Cerebellar nuclear complex (tissue), 1 donor: ENCODE measurements at places on chromosomes 5 and 9.

DNA sequence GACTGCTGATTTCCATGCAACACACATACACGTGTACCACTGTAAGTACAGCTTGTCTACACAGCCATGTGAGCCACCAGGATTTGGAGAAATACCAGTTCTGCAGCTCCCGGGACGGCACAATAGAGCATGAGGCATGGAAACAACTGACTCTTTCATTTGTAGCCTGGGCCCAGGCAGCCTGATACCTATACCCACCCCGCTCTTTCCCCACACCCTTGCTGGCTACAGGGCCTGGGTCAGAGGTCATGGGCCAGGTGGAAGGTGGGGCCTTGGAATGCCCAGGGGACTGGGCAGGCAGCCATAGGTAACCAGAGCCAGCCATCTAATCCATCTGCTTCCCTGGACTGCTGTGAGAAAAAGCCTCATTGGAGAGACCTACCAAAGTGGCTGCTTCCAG lies 39.0 kb upstream of the ZSWIM6 start:
- no peak for DNase-seq

DNA sequence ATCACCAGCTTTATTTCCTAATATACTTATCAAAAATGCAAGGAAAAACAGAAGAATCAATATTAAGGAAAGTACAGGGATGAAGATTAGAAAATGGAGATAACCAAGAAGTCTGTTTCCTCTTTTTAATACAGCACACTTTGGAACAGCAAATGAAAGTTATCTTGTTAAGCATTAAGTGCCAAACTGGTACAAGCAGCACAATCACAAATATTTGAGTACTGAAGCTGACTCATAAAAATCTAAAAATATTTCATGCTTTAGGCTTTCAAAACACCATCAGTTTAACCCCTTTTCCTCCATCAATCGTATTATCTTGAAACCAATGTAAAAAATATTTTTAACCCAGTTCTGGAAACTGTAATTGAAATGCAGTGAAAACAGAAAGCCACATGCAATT lies 2.7 kb downstream of the FBXW11 start:
- DNase-seq, result no peak

DNA sequence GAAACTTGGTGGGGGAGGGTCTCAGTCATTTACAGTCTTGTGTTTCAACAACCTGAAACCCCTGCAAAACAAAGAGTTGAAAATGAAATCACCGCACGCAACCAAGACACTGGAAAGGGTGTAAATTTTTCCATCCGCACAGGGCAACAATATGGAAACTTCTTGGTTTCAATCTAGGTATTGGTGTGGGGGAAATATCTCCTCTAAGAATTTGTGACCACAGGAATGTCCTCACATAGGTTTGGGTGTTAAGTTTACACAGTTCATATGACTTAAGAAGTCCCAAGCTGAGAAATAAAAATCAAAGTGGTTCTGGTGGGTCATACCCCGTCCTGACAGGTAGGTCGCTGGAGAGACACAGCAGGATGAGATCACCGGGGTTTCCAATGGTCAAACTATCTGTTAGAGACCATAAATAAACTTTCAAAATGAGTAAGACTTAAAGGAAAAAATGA lies 51.9 kb upstream of the PIP5K1B start:
- DNase-seq, result no peak

GRCh38 chr5:74888117-74888516 lies 21.9 kb upstream of the FAM169A start:
- DNase-seq, result no peak

DNA sequence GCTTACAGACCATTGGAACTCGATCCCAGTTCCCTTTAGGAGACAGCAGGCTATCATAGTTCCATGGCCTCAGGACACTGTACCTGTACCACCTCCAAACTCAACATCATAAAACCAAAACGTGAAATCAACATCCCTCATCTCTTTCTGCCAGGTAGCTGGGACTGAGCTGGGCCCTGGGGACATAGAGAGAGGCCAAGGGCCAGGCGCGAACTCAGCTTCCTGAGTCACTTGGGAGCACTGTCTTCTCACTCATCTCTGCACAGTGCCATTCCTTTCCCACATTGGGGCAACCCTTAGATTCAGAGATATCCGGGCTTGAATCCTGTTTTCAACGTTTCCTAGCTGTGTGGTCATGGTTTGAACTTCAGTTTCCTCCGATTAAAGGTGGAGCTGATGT lies 12.2 kb downstream of the DAB2IP start:
- no peak for DNase-seq

GRCh38 chr9:137000177-137000930 lies 4.0 kb upstream of the CLIC3 start:
- DNase-seq, result no peak

DNA sequence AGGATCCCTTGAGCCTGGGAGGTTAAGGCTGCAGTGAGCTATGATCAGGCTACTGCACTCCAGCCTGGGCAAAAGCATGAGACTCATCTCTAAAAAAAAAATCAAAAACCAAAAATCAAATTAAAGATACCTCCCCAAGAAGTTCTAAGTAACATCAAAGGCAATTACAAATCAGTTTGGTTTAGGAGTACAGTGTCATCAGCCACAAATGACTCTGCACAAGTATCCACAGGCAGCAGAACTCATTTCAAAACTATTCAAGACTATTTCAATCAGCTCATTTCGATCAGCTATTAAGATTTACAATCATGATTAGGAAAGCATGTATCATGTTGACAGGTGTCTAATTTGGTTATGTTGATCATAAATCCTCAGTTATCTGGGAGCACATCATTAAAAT lies 19.1 kb downstream of the TRMO start:
- no peak for DNase-seq

GRCh38 chr5:133427121-133427777 lies 185.1 kb downstream of the FSTL4 start:
- DNase-seq, result no peak

DNA sequence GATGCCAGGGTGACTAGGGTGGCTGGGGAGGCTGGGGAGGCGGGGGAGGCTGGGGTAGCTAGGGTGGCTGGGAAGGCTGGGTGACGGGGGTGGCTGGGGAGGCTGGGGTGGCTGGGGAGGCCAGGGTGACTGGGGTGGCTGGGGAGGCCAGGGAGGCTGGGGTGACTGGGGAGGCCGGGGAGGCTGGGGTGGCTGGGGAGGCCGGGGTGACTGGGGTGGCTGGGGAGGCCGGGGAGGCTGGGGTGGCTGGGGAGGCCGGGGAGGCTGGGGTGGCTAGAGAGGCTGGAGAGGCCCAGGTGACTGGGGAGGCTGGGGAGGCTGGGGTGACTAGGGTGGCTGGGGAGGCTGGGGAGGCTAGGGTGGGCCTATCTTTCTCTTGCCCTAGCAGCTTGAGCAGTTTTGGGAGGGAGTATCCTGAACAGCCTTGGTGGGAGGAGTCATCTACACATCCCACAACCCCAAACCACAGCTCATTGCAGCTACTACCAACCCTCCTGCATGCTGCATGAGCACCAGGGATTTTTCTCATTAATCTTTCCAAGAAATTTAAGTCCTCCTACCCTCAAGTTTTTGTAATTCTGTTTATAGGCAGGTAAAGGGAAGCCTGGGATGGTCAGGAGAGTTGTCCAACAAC lies 203.2 kb upstream of the IRX1 start:
- DNase-seq, result no peak

- DNase-seq, result no peak
Observed at GRCh38 chr9:974996-975739, 1.3 kb upstream of the DMRT3 start.

GRCh38 chr5:157172403-157172802 lies 6.3 kb upstream of the GARIN3 start:
- DNase-seq, result no peak

DNA sequence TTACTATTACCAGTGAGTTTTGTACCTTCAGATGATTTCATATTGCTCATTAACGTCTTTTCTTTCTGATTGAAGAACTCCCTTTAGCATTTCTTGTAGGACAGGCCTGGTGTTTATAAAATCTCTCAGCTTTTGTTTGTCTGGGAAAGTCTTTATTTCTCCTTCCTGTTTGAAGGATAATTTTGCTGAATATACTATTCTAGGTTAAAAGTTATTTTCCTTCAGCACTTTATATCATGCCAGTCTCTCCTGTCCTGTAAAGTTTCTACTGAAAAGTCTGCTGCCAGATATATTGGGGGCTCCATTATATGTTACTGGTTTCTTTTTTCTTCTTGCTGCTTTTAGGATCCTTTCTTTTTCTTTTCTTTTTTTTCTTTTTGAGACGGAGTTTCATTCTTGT lies 13.3 kb downstream of the CDK7 start:
- no peak for DNase-seq

DNA sequence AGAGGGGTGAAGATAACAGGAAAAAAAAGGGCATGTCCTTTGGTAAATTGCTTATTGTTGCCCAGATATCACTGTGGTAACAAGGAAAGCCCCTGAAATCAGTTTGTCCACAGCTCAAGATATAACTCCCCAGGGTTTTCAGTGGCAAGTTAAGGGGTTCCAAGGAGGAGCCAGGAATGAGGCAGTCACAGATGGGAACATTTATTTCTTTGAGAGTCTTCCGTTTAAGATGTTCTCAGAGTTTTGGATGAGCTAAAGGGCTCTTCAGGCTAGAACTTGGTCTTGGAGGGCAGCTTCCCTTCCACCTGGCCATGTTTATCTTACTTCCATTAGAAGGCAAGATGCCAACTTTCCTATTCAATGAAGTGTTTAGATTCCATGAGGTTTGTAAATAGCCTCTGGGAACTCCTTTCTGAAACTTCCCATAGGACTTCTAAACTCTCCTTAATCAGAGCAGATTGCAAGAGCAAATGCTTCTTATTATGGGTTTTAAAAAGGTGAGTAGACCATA lies 277.6 kb upstream of the TNC start:
- DNase-seq, result no peak

DNA sequence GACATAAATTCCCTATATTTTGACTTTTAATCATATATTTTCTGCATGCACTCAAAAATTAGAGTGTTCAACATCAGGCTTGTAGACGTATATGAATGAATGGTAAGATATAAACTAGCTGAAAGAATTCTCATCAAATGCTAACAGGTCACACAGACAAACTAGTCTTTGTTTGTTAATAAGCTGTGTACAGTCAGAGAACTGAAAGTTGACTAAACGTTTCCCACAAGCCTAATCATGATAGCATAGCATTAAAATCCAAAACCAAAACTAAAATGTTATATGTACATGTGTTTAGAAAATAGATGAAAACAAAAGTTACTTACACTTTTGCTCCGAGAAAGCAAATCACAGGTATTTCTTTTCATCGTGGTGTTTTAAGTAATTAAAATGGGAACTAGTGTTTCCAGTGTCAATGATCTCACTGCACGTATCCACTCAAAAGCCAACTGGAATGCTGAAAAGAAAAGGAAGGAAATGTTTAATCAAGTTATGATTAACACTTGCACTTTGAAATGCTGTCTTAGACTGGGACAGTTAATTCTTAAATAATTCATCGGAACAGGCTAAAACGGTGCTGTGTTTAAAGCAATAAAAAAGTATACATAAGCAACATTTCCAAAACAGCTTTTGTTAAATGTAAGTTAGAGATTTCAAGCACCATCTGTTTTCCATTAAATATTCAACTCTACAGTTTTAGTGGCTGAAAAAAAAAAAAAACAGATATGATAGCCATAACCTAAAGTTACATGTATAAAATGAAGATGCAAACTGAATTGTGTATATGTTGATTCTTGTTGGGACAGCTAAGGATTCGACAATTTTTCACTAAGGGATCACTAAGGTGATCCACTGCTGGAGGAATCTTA lies 291.9 kb upstream of the PDE4D start:
- no peak for DNase-seq

DNA sequence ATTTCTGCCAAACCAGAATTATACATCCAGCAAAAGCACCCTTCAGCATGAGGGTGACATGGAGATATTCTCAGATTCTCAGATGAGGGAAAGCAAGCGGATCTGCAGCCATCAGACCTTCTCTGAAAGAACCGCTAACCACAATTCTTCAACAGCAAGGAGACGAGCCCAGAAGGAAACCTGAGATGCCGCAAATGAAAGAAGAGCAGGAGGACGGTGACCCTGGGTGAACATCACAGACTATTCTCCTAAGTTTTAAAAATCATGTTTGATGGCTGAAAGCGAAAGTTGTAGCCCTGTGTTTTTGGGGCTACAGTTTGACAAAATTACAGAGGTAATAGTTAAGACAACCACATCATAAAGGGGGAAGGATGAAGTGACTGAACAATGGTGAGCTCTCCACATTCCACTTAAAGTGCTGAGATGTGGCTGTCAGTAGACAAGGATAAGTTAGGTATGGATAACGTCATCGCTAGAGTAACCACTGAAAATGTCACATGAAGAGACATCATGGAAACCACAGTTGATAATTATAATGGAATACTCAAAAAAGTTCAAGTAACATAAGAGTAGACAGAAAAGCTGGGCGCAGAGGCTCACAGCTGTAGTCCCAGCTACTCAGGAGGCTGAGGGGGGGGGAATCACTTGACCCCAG lies 31.5 kb upstream of the NSMF start:
- DNase-seq, result no peak

- DNase-seq, result no peak
Observed at GRCh38 chr5:143217804-143218160, 185.7 kb downstream of the NR3C1 start.
